ENCODE measurements at places on chromosomes 7 and 10.

- DNase-seq, result no peak
Observed at GRCh38 chr7:116912269-116912909, 40.9 kb upstream of the ST7 start.

DNA sequence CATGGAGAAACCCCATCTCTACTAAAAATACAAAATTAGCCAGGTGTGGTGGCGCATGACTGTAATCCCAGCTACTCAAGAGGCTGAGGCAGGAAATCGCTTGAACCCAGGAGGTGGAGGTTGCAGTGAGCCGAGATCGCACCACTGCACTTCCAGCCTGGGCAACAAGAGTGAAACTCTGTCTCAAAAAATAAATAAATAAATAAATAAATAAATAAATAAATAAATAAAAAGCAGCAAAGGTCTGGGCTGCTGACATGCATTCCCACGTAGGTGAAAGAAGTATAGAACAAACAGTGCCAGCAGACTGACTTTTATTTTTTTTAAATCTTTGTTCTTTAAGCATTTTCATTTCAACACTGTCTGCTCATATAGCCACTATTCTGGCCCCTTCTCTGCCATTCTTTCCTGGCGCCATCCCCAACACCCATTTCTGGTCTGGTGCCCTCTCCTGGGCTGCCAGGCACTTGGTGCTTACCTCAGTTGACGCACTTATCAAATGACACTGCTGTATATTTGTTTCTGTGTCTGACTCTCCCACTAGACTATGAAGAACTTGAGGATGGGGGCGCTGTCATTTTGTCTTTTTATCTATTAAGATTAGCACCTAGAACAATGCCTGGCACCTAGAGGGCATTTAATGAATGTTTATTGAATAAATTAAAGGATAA, 15.6 kb downstream of the FAM107B start:
- DNase-seq, result no peak

GRCh38 chr7:111012799-111013675, 77.9 kb upstream of the LRRN3 start:
- DNase-seq, result no peak

DNA sequence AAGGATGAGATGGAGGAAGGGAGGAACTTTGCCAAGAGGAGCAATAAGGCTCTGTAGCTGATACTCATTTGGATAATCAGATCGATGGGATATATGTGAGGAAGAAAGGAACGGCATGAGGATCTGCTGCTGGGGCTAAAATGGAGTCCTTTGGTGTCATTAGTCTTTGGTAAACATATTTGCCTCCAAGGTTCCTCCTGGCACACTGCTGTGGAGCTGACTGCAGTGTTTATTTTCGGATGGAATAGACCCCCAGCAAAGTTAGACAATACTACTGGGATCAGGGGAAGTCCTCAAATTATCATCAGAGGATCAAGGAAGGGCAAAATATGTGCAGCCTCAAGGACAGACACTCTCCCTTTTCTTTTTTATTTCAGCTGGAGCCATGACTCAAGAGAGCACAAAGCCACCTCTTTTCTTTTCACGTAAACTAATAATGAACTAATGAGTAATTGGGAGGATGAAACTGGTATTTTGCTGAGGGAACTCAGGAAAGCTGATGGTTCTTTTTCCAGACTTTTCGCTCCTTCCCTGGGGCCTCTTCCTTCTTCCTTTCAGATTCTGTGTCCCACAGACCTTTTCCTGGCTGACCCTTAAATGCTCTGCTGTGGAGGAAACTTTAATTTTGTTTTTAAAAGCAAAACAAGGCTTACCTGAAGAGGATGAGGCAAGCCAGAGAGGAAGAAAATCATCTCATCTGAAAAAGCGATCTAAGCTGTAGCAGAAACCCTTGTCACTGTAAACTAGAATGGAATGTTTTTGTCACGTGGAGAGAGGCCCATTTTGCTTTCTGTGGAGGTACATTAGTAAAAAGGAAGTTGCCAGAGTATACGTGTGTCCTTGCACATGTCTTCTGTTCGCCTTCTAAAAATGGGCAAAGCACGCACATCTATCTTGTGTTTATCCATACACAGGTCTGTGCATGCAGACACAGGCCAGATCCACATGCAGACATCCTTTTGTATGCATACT, 33.3 kb downstream of the LRMDA start:
- no peak for DNase-seq

DNA sequence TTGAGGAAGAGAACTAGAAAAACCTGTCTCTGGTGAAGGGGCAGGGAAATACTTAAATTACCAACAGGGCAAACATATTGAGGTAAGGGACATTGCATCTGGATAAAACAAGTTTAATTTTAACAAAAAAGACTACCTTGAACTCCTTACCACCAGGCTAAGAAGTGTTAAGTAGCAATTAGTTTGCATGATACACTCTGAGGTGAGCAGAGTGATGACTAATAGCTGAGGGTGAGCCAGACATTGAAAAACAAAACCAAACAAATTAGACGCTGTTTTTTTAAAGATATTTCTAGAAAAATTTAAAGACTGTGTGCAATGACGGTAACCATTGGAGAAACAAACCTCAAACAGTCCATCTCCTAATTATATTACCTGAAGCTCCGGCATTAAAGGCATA, 105.9 kb downstream of the ANKRD7 start:
- DNase-seq, result no peak

GRCh38 chr7:114051871-114052331, 133.1 kb upstream of the PPP1R3A start:
- no peak for DNase-seq

GRCh38 chr7:107785926-107786325, 17.1 kb downstream of the SLC26A3 start:
- DNase-seq, result no peak

DNA sequence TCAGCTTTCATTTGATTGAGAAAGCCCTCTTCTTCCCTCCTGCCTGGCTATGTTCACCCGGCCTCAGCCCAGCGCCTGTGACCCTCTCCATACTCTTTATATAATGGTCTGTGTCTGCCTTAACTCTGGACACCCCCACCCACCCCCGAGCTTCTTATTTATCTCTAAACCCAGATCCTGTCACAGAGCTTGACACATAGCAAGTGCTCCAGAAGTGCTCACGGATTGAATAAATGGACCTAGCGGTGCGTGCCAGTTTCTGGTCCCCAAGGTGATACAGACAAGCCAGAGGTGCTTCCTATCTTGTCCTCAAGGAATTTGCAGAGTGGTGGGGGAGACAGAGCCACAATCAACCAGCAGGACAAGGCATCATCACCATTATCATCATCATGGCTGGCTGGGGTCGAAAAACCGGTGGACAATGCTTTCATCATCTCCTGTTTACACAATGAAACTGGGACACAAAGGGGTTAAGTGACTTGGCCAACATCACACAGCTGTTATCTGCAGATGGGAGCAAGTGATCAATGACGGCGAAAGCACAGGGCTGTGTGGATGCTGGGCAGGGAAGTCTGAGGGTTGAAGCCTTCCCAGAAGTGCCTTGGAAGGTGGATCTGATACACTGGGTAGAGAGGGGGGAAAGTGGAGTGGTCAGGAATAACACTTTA, 2.2 kb upstream of the LOXL4 start:
- peak; percentile 1 for DNase-seq

DNA sequence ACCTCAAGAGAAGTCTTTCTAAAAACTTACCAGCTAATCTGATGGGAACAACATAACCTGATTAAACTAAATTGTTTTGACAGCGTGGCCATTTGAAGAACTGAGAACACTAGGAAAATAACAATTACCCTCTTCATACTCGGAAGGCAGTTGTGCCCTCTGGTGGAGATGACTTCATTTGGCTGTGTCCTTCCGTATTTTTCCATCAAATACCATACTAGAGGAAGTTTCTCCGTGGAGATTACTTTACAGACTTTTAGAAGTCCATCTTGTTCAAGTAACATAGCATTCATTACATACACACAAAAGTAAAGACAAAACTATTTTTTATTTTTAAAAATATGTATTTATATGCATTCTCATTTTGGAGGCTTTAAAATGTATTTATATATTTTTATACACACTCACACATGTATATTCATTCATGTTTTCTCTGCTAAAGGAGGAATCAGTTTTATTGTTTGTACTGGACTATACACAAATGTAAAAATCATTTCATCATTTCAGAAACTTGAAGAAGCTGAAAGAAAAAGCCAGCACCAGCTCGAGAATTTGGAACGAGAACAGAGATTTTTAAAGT, 25.2 kb downstream of the SMNDC1 start:
- DNase-seq, result peak; percentile 19

DNA sequence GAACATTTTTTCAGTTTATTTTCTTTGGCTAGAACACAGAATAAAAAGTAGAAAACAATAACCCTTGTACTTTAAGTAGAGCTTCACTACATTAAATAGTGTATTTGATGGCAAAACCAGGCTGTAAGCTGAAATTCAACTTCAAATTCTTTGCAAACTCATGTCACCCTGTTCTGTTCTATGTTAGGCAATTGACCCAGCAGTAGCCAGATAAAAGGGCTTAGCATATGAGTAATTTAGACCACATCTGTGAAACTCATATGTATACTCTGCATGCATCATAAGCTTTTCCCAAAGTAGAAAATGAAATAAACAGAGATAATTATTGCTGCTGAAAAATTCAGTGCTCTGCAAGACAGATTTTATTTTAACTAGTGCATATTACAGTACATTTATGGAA, 150.2 kb downstream of the GNAI1 start:
- DNase-seq, result no peak

- no peak for DNase-seq
Observed at GRCh38 chr7:92051655-92052054, 82.6 kb downstream of the CYP51A1 start.

DNA sequence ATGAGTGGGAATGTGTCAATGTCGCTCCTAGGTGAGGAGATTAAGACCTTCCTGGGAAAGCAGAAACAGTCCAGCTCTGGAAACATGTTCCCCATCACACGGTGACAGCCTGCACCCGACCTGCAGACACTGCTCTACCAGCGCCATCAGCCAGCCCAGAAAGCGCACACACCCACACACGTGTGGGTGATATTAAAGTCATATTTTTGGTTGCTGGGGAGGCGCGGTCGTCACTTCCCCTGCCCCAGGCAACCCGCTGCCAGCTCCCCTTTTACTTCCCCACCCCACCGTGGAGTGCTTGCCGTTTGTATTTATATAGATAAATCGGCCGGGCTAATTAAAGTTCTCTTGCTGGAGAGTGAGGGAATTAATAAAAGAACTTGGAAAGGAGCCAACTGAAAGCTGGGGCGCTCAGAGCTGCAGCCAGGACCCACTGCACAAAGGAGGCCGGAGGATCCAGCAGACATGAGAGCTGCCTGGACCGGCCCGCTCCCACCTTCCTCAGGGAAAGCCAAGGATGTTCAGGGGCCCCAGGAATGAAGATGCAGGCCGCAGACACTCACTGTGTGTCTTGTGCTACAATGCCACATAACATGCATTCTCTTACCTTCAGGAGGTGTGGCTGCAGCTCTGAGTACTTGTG, 145.2 kb upstream of the UNC5B start:
- DNase-seq, result no peak

- no peak for DNase-seq
Observed at GRCh38 chr7:2892549-2892948, 48.4 kb upstream of the GNA12 start.

DNA sequence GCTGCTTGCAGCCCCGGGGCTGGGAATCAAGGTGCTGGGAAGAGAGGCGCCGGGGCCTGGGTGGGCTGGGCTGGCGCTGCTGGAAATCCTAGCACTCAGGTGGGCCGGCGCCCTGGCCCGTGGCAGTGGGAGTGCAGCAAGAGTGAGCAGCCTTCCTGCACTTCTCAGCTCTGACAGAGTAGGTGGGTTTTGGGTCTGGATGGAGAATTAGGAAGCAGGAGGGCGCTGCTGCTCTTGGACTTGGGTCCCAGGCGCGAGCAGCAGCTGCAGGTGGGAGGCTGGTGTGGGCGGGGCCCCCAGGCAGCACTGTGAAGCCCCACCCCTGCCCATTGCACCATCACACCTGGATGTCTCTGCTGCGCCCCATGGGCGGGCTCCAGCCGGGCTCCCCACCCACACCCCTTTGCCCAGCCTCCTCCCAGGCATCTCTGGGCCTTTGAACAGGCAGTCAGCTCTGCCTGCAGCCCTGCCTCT, 6.0 kb downstream of the BRI3 start:
- peak; percentile 24 for DNase-seq

GRCh38 chr10:85446827-85447226, 919.8 kb downstream of the GRID1 start:
- no peak for DNase-seq

DNA sequence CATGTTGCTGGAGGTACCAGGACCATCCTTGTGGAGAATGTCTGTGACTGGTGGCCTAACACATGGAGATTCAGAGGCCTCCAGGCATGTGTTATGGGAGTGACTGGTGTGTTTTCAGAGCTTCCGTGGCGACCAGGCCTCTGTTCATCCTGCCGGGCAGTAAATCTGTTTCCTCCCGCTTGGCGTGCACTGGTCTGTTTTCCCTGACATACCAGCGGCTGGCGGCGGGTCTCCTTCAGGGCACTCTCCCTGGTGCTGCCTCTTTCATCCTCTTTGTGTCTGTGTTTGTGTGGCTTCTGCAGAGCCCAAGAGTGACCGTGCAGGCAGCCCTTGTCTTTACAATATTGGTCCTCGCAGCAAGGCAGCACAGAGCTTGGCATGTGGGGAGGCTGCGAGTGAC, 385.1 kb upstream of the MKI67 start:
- no peak for DNase-seq

GRCh38 chr7:34837801-34838201, 179.8 kb downstream of the NPSR1 start:
- DNase-seq, result no peak

DNA sequence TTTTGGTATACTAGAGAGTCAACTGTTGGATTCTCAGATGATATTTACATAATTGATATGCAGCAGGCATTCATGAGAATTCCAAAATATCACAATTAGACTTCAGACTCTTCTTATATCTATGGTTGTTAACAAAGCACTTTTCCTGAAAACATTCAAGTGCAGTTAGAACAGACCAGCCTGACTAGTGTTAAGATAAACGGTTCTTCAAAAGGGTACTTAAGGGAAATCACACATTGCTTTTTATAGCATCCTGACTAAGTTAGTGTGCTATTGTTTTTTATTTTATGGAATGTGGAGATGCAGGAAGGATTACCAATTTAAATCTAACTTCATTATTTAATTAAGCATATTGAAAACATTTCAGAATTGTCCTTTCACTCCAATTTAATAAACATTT, 405.1 kb downstream of the PLXDC2 start:
- DNase-seq, result no peak

- no peak for DNase-seq
Observed at GRCh38 chr7:18978108-18978495, 139.3 kb downstream of the TWIST1 start.

DNA sequence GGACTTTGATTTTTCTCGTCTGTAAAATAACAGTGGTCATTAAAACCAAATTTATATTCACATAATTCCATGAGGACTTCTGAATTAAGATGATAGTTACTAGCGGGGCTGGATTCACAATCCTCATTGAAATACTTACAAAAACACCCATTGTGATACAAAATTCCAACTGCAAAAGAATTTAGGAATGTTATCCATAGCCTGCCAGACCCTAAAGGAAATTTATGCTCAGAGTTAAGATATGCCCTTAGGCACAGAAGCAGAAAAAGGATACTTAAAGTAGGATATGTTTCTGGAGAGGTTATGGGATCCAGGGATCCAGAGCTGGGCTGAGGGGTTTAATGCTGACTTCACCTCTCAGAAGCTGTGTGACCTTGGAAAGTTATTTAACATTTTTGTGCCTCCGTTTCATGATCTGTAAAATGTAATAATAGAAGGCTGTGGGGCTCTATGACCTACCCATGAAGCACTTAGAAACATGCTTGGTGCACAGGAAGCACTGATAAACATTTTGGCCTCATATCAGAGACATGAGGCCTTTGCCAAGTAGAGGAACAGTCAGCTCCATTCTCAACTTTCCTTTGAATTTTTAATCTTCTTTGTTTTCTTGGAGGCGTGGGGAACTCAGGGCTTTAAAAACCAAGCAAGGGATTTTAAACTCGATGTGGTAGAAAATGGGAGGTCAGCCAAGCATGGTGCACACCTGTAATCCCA, 744.7 kb downstream of the KCNMA1 start:
- no peak for DNase-seq
